HFFc6 (cell line): ENCODE measurements at places on chromosomes 3 and 15. TPM values are rescaled to one million over a fixed set of nuclear protein-coding genes. Genes with fewer than 3 reads are reported as not detected.

DNA sequence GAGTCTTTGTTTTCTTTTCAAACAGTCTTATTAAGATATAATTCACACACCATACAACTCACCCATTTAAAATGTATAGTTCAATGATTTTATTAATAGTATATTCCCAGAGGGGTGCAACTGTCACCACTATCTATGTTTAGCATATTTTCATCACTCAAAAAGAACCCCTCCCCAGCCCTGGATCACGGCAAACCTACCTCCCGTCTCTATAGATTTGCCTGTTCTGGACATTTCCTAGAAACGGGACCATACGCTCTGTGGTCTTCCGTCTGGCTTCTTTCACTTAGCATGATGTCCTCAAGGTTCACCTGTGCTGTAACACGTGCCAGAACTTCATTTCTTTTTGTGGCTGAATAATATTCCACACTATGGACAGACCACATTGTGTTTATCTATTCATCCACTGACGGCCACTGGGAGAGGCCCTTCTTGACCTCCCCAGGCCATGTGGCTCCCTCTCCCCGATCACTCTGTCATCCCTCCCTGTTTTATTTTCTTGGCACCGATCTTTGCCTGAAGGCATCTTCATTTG, 56.4 kb downstream of the IQSEC1 start:
- DNase-seq, result no peak

The INSYN1 gene
- total RNA-seq, result 0.16 to 1.9 TPM (median 1.8 TPM) in 3 replicates

DNA sequence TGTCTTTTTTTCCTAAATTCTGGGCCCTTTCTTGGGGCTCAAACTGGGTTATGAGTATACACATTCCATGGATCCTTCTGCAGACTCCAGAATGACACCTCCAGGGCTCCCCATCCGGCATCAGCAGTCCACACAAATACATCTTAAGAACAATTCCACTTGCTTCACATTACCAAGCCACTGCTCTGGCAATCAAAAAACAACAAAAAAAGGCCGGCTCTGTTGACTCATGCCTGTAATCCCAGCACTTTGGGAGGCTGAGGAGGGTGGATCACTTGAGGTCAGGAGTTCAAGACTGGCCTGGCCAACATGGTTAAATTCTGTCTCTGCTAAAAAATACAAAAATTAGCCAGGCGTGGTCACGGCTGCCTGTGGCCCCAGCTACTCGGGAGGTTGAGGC, 49.9 kb upstream of the LPP start:
- DNase-seq, result peak; percentile 36

- no peak for DNase-seq
These were observed 129.7 kb upstream of the PRICKLE2 start for GRCh38 chr3:64354956-64355355.

DNA sequence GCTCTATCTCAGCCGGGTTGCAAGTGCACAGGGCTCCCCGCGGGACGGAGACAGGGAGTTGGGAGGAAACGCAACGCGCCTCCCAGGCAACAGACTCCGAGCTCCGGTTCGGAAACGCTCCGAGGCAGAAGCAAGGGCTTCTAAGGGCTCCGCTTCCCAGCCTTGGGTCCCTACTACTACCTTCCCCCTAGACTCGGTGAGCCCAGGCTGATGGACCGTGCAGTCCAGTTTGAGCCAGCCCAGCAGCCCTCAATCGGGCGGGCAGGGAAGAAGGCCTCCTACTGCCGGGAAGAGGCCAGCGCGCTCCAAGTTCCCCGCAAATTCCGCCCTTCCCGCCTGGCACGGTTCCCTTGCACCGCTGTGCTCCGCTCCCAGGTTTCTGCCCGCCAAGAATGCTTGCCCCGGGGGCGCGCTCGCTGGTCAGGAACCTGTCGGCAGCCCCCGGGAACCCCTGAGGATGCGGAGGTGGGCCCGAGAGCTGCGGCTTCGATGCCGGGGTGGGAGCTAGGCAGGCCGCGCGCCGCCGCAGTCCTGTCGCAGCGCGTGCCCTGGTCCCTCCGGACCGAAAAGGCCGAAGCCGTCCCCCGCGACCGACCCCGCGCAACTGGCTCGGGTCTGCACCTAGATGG, 728 bp downstream of the TRANK1 start:
- DNase-seq, result peak; percentile 9

The ATP8B4 gene
- 0.63 to 1.1 TPM (median 0.74 TPM) in 3 replicates for total RNA-seq

The GNAT1 gene
- total RNA-seq, result not detected in 3 replicates

GRCh38 chr3:14403619-14404155, 1.3 kb downstream of the SLC6A6 start:
- no peak for DNase-seq

The GOLGA6L4 gene
- total RNA-seq, result 1.2 TPM in 3 replicates

The ANP32A gene
- 97.7 to 123 TPM (median 121 TPM) in 3 replicates for total RNA-seq

The TIGIT gene
- total RNA-seq, result not detected in 3 replicates
